ENCODE measurements at places on chromosomes 7 and 10.

DNA sequence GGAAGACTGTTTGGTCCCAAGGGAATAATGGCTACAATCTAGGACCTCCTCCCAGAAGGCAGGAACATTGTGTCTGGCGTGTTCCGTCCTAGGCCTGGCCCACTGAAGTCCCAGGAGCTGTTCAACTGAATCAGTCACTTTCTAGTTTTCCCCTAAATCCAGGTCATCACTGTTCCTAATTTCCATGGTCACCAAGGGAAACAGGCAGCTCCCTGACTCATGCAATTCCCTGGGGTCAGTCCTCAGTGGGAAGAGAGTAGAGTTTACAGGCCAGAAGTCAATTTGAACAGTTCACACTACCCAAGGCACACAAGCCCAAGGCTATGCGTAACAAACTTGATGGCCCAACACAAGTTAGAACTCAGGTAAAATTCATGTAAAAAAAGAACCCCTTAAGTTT lies 44.0 kb downstream of the CREB3L2 start:
- no peak for DNase-seq

- no peak for DNase-seq
Observed at GRCh38 chr10:113893570-113893969, 39.1 kb downstream of the NHLRC2 start.

- DNase-seq, result no peak
Observed at GRCh38 chr10:75403939-75404814, 2.6 kb upstream of the ZNF503 start.

- no peak for DNase-seq
Observed at GRCh38 chr7:103912891-103913605, 76.4 kb downstream of the RELN start.

- DNase-seq, result peak; percentile 63
Observed at GRCh38 chr10:86545101-86545500, 23.5 kb upstream of the WAPL start.

- no peak for DNase-seq
Observed at GRCh38 chr7:94400643-94401427, 6.1 kb downstream of the COL1A2 start.
